ENCODE measurements at places on chromosomes 16 and 17.

GRCh38 chr17:37562016-37562745 lies 47.0 kb downstream of the SYNRG start:
- DNase-seq = no peak

GRCh38 chr17:48816774-48817590 lies at the start of gene TTLL6:
TSS of gene TTLL6 (minus strand) at chr17:48817229. CDS start at chr17:48817072, 157 bp downstream.
- peak; percentile 79 for DNase-seq

GRCh38 chr16:85074225-85074914 lies 37.9 kb downstream of the CIBAR2 start:
- DNase-seq = no peak

DNA sequence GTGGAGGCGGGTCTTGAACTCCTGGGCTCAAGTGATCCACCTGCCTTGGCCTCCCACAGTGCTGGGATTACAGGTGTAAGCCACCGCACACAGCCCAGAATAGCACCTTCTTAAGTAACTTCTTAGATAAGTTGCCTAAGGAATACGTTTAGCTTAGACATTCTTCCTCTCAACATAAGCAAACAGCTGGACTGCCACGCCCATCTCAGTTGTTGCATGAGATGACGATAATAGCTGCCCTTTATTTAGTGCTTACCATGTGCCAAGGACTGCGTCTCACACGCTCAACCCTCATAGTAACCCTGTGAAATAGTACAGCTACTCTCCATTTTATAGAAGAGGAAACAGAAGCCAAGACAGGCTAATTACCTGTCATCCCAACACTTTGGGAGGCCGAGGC lies 11.8 kb downstream of the HASPIN start:
- no peak for DNase-seq

DNA sequence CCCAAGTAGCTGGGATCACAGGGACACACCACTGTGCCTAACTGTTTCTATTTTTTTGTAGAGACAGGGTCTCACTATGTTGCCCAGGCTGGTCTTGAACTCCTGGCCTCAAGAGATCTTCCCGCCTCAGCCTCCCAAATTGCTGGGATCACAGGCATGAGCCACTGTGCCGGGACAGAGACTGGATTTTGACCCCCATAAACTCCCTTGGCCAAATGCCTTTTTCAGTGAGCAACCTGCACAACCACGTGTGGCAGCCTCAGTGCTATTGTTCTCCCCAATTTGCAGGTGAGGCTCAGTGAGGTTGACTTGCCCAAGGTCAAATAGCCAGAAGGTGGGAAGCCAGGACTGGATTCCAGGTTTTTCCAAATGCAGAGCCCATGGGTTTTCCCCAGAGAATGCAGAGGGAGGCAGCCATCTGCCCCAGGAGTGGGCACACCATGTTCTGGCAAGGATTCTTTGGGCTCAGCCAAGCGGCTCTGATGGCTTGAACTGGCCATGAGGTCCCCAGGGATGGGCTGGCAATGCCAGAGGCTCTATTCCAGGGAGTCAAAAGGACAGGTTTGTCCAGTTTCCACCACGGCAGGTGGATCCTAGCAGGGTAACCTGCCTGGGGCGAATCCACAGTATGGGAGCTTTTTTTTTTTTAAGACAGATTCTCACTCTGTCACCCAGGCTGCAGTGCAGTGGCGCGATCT lies 1.8 kb downstream of the IL27 start:
- DNase-seq = no peak

- DNase-seq = no peak
These were observed 14.2 kb upstream of the TEKT5 start for GRCh38 chr16:10708969-10709368.

GRCh38 chr17:79695797-79696609 lies 34.7 kb upstream of the ENPP7 start:
- no peak for DNase-seq

GRCh38 chr17:49962599-49963308 lies 6.2 kb upstream of the DLX4 start:
- DNase-seq = no peak

- DNase-seq = no peak
These were observed 6.0 kb upstream of the ATP1B2 start for GRCh38 chr17:7644775-7645174.

DNA sequence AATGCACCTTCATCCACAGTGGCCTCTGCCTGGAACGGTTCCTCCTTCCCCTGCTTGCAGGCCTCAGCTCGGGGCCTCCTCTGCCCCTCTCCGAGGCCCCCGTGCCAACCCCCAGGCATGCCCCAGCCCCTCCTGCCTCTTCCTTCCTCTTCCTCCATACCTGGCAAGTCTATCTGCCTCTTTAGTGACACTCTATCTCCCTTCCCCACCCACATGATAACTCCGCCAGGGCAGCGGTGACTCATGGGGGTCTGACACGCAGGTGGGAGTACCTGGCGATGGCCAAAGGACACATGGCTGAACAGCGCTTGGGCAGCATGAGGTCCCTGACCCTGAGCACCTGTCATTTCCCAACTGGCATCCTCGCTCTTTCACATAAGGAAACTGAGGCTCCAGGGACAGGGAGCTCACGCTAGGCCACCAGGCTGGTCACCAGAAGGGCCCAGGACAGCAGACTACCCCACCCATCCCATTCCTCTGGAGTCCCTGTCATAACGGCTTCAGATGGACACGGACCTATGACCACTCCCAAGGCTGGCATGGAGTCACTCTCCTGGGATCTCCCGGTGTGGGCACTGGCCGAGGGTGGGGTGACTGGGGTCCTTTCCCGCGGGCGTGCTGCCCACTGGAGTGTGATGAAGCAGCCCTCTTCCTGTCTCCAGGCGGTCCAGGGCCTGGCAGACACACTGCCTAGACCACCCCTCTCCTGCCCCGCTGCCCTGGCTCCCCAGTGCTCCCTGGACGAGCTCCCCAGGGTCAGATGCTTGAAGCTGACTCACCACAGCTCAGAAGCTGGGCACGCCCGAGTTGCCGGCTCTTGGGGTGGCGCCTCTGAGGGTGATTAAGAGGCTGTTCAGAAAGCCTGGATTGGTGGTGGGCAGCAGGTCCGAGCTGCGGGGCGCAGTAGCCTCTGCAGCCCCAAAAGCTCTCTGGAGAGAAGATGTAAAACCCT lies 100.6 kb downstream of the ENGASE start:
- DNase-seq = no peak

GRCh38 chr17:10121971-10122707 lies 76.3 kb downstream of the GAS7 start:
- no peak for DNase-seq

DNA sequence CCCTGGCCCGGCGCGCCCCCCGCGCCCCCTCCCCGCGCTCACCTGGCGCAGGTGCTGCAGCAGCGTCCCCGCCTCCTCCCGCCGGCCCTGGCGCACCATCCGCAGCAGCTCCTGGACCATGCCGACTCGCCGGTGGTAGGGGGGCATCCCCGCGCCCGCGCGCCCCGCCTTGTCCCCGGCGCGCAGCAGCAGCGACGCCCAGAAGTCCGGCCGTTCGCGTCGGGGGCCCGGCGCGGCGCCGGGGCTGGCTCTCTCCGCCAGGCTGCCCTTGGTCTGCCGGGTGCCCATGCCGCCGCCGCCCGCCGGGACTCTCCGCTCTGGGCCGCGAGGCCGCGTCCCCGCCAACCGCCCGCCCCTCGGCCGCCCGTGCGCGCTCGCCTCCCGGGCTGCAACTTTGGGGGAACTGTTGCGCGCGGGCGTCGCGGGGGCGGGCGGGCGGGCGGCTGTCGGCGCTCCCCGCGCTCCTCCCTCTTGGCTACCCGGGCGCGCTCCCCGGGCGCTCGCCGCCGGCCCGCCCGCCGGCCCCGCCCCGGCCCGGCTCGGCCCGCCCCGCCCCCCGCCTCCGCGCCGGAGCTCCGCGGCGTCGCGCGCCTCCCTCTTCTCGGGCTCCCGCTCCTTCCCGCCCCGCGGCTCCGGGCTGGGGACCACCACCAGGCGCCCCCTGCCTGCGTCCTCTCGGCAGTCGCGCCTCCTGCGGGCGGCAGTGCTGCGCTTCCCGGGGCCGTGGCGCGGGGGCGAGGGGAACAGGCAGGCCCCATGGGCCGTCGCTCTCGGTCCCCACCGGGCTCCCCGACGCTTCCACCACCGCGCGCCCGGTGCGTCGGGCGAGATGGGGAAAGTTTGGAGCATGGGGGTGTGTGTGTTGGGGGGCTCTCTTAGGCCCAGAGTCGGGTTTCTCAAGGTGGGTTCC lies at the start of gene LRRC75A:
Gene LRRC75A, minus strand, starts transcription at position 491 of the 910 bp plus-strand sequence. Its CDS starts 203 bp downstream, at position 288.
- DNase-seq = peak; percentile 40

DNA sequence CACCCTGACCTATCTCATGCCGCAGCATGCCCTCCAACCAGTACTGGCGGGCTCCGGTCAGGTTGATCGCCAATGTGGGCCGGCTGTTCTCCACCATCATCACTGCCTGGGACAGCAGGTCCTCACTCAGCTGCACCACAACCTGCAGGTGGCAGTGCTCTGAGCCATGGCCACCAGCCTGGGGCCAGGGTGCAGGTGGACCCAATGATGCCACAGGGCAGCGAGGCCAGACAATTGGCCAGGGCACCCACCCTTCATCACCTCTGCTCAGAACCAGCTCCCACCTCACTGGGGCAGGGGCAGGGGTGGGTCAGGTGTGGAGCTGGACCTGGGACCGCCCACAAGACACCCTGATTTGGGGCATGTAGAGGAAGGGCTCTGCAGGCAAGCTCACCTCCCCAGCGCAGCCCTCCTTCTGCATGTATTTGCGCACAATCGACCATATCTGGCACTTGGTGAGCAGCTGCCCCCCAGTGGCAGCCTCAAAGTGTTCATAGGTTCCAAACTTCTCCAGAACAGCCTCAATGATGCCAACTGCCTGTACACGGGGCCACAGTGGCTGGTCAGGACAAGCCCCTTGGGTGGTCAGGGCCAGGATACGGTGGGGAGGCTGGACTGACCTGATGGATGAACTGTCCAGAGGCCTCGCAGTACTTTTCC lies 4.2 kb downstream of the MATCAP1 start:
- DNase-seq = no peak

- DNase-seq = peak; percentile 77
These were observed 354.1 kb downstream of the SEC14L1 start for GRCh38 chr17:77494664-77495435.

GRCh38 chr17:55038291-55038690 lies 69.7 kb downstream of the STXBP4 start:
- DNase-seq = no peak

- DNase-seq = no peak
These were observed 44.5 kb downstream of the KCNJ16 start for GRCh38 chr17:70119545-70119944.

- no peak for DNase-seq
These were observed 391.6 kb upstream of the ASIC2 start for GRCh38 chr17:33684735-33685134.

DNA sequence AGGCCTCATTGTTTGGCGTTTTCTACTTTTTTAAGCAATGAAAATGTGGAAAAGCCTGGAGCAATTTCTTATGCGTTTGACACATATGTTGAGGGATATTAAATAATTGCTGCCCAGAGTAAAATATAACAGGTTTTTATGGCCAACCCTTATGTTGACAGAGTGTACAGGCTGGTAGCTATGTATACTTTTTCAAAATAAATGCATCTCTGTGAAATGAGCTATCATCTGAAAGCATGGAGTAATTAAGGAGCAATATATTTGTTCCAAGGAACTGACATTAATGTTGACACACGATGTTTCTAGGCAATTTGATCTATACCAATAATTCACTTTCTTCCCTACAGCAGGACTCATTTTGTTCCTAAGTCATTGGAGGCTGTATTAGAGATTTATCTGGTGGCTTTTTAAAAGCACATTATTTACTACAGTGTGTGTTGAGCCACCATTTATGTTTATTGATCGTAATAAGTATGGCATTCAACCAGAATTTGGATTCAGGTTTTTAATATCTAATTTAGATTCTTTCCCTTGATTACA lies 11.9 kb upstream of the KRT20 start:
- no peak for DNase-seq

DNA sequence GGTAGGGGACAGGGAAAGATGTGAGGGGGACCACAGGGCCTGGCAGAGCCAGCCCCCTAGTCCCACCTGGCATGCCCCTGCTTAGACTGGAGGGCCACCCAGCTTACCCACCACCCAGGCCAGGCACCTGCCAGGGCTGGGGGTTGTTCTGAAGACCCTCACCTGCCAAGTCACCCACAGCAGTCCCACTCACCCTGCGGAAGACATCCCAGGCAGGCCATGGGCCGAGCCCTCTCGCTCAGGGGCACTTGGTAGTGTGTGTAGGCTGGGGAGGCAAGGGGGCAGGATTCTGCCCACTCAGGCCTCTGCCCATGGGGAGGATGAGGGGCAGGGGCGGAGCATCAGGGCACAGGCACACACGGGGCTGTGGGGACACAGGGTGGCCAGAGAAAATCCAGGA lies 4.0 kb downstream of the PLCD3 start:
- DNase-seq = no peak

DNA sequence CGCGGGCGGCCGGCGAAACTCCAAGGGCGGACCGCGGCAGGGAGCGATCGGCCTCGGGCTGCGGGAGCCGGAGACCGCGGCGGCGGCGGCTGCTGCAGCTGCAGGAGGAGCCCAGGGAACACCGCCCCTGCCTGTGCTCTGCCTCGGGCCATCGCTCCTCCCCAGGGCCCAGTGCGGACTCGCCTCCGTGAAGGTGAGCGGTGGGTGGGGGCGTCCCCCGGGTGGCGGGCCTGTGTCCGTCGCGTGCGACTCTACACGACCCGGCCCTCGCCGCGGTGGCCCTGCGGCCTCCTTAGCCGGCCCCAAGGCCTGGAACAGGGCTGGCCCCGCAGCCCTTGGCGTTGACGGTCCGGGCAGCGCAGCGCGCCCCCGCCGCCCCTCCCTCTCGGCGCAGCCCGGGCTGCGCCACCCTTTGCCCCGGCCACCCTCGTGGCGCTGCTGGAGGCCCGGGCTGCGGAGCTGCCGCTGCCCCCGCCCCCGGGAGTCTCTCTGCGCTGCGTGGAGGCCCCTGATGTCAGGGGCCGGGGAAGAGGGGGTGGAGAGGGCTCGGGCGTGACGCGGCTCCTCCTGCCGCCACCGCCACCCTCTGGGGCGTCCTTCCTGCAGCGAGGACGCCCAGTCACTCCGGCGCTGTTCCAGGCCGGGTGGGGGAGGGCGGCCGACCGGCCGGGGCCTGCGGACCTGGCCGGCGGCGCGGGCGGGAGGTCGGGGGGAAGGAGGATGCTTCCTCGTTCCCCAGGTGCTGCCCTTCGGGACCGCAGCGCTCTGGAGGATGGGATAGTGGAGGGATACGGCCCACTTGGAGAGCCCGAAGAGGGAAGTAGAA lies 485 bp downstream of the DYNLL2 start:
- no peak for DNase-seq

GRCh38 chr16:54921206-54921824 lies 9.3 kb upstream of the IRX5 start:
- no peak for DNase-seq

DNA sequence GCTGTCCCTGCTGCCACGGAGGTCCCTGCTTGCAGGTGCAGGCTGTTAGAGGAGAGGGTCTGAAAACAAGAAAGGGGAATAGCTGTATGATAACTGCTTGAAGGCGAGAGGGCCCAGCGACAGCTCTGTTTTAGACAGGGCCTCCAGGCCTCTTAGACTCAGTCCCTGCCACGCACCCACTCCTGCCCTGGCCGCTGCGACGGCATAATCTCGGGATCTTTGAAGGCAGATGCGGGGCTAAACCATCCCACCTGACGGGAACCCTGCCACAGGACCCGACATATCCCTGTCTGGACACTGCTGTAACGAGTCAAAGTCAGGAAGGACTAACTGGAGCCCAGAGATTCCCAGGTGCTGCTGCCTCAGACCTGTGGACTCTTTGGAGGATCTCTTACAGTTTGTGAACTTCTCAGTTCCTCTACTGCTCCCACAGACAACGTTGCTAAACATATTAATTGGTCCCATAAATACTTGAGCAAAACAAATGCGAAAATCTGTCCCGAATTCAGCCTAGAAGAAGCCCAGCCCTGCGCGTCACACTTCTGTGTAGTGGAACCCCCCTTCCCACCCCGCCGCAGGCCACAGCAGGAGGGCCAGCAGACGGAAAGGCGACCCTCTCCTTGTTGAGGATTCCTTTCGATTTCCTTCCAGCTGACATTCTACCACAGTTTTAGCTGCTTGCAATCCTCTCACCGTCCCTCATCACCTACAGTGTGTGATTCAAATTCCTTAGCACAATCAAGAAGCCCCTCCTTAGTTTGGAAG lies 998 bp upstream of the TMEM11 start:
- no peak for DNase-seq
